Forelimb muscle (tissue), 1 donor: ENCODE measurements at places on chromosomes 4 and X. TPM values are rescaled to one million over a fixed set of nuclear protein-coding genes. Genes with fewer than 3 reads are reported as not detected.

The MAGEA4 gene
- polyA plus RNA-seq, result not detected

The IRS4 gene
- not detected for polyA plus RNA-seq

The NOX1 gene
- polyA plus RNA-seq, result 0.22 TPM

The CLIC2 gene
- polyA plus RNA-seq, result 3.6 TPM

The FRAS1 gene
- 5.0 TPM for polyA plus RNA-seq

GRCh38 chr4:36255577-36255976 lies 11.3 kb upstream of the ARAP2 start:
- no peak for DNase-seq

DNA sequence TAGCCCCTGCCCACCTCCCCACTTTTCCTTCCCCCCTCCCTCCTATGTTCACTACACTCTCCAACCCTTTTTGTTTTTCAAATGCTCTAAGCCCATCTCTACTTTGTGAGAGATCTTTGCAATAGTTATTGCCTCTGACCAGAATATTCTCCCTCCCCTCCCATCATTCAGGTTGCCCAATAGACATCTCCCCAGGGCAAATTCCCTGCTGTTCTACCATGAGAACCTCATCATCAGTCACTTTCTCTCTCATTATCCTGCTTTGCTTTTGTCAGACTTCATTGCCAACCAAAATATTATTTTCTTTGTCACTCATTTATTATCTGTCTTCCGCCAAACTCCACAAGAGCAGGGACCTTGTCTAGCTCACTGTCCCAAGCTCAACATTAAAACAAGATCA lies 268.2 kb upstream of the PPARGC1A start:
- no peak for DNase-seq

DNA sequence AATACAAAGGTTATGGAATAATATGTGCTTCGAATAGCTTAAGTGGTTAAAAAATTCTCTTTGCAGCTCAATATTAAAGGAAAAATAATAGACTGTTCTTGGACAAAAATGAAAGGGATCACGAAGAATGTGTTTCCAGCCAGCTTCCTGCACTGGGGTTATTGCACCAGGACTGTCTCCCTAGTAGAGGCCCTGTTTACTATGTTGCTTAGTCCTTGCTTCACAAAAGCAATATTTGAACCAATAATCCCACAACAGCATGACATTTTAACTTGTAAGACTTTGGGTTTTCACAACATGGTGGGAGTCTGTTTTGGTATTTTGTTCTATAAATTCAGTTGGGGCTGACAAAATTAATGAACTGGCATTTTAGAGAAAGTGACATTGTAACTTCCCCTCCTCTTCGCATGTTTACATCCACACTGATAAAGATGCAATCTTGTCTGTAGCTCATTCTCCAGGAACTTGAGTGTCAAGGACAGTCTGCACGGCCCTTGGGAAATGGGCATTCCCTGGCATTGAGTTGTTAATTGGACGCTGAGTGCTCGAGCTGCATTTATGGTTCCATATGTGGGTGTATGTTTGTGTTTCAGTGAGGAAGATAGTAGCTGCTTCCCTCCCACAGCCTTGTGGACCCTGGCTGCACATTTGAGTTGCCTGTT lies 39.0 kb downstream of the SHROOM2 start:
- DNase-seq, result no peak

The SLC25A53 gene
- 6.6 TPM for polyA plus RNA-seq

The GALNTL6 gene
- 0.47 TPM for polyA plus RNA-seq

- no peak for DNase-seq
Measured at GRCh38 chrX:2478546-2479419, 22.0 kb downstream of the DHRSX start.

GRCh38 chrX:8914681-8915080 lies 113.5 kb upstream of the FAM9A start:
- DNase-seq, result no peak

DNA sequence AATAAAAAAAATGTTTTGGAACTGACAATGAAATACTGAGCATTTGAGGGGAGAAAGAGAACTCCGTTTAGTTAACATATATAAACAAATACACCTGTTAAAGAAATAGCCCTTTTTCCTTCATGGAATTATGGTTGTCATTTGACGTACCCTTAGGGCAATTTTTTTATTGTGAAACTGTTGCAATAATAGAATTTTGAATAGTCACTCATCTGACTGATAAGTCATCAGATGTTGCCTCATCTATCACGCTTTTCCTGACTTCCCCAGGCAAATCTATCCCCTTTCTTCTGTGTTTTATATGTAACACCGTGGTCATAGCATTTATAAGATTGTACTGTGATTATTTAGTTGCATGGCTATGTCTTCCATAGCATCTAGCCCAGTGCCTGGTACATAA lies 69.0 kb upstream of the HDAC8 start:
- no peak for DNase-seq

The XK gene
- polyA plus RNA-seq, result 8.9 TPM

DNA sequence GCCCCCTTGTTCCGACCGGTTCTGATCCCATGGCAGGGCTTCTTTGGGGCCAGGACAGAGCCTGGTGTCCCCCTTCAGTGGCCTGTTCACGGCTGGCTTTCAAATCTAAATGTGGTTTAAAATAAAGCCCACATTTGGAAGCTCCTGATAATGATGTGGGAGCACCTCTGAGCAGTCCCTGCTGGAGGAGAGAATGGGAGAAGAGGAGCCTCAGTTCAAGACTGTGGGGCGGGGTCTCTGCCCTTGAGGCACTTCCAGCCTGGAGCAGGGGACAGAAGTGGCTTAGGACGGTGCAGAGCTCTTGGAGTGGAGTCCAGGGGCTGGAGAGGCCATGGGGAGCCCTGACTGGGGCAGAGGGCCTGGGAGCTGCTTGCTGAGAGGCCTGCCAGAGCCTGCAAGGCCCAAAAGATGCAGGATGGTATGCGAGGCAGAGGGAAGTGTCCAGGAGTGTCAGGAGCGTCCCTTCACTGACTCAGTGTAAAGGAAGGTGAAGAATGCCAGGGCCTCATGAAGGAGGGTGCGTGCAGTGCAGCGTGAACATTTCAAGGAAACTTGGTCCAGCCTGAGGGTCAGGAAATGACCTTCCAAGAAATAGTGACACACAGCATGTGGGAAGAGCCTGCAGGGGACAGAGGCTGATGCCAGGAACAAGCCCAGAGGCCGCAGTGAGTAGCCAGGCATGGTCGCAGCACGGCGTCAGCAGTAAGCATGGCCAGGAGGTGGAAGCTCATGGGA lies 21.1 kb upstream of the TADA2B start:
- no peak for DNase-seq

GRCh38 chr4:31667686-31668085 lies 947.5 kb downstream of the PCDH7 start:
- peak; percentile 47 for DNase-seq

DNA sequence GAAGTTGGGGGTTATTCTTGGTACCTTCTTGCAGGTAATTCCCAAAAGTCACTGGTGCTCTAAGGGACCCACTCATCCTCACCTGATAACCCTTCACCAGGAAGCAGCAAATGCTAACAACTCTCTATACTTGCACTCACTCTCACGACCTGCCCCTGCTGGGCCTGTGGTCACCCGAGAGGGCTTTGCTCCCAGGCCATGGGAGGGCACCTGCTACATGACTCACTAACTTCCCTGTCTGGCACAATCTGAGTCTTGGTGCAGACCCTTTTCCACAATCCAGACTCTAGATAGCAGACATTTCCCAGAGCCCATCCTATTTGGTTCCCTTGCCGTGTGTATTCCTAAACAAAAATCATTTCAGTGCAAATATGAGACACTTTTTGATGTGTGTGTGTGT lies 403.8 kb upstream of the FAT1 start:
- DNase-seq, result no peak

DNA sequence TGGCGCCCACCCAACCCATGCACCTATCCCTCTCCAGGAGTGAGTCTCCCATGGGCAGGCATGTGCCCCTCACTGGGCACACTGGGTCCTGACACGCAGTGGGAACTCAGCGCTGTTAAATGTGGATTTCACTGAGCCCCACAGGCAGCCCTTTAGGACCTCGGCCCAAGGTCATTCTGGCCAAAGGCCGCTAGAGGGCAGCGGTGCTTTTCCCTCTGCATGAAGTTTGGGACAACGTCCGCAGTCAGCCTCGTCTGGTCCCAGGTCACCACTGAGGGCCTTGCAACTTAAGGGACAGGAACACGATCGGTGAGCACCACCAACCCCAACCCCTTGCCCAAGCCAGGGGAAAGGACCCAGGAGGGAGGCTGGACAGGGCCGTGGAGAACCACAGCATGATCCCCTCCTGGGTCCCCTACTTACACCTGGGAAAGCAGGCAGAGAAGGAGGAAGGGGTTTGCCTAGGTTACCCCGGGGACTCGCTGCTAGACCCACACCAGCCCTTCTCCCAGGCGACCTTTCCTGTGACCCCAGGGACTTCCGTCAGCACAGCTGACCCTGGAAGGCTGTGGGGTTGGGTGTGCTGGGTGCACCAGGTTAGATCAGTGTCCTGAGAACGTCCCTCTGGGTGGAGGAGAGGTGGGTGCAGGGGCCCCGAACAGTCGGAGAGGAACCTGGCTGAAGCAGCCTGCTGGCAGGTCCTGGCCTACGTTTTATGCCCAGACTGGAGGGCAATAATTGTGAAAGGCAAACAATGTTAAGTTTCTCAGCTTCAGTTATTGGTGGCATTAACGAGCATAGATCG lies 24.0 kb downstream of the CYTL1 start:
- DNase-seq, result peak; percentile 25

The HDX gene
- 3.8 TPM for polyA plus RNA-seq

The ZNF711 gene
- 30.0 TPM for polyA plus RNA-seq

The FAT4 gene
- polyA plus RNA-seq, result 14.2 TPM

GRCh38 chr4:109149836-109150235 lies 152.6 kb downstream of the COL25A1 start:
- DNase-seq, result no peak

The TEC gene
- polyA plus RNA-seq, result 0.37 TPM

The TNIP3 gene
- not detected for polyA plus RNA-seq

- no peak for DNase-seq
Measured at GRCh38 chr4:89294573-89295269, 12.9 kb downstream of the GPRIN3 start.

DNA sequence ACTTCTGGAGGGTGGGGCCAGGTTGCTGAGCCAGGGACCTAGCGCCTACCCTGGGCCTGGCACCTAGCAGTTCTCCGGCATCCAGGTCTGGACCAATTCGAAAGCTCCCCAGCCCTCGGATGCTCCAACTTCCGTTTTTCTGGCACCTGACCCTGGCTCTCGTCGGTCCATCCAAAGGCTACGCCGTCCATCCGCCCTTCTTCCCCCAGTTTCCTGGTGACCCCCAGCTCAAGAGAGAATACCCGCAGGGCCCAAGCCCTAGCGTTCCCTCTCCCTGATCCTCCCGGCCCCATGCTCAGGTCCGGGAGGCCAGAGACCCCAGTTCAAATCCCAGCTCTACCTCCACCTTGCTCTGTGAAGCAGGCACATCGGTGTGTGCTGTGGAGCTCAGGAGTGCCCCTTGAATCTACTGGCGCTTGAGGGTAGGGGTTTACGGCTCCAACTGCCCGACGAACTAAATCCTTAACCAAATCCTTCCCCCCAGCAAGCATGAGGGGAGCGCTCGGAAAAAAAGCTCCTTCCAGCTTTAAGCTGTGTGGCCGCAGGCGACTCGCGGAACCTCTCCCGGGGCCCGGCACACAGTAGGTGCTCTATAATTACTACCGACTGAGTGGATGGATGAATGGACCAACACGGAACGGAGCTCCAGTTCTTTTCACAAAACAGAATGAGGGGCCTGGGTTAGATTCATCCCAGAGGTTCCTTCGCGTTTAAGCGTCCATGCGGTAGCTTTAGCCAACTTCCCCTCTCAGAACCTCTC lies 1.1 kb downstream of the CRMP1 start:
- no peak for DNase-seq

- DNase-seq, result no peak
Measured at GRCh38 chr4:1047106-1047975, 35.9 kb downstream of the FGFRL1 start.

- DNase-seq, result peak; percentile 68
Measured at GRCh38 chr4:23355258-23355657, 534.6 kb downstream of the PPARGC1A start.

The NDST3 gene
- not detected for polyA plus RNA-seq

DNA sequence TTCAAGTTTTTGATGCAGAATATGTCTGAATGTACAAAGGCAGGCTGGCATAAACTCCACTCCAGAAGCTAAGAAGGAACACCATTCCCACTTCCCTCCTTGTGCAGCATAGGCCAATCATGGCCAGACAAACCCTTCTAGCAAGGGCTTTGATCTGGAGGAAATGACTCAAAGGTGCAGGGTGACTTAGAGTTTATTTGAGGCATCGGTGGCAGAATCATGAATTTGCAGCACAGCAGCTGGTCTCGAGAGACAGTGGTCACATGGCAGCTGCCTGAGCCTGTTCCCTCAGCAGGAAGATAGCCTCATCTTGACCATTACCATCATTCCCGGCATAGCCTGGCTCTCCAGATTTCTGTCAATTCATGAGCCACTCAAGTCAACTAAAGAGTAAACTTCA lies 154.5 kb downstream of the ATP10D start:
- DNase-seq, result no peak

The HS3ST1 gene
- 0.05 TPM for polyA plus RNA-seq

GRCh38 chr4:15232366-15233263 lies 195.2 kb upstream of the C1QTNF7 start:
- DNase-seq, result no peak

- DNase-seq, result no peak
Measured at GRCh38 chr4:157265281-157265680, 44.8 kb downstream of the GRIA2 start.

DNA sequence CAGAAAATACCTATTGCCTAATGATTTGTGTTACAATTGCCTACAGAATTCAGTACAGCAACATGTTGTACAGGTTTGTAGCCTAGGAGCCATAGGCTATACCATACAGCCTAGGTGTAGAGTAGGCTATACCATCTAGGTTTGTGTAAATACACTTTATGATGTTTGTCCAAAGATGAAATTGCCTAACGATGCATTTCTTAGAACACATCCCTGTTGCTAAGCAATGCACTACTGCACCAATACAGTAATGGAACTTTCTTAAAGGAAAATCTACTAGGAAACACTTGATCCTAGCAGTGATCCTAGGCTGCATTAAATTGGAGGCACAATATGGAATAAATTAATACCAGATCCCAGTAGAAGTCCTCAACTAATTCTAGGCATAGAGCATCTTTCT lies 18.3 kb downstream of the NOA1 start:
- no peak for DNase-seq

GRCh38 chrX:104659005-104659744 lies 93.2 kb downstream of the IL1RAPL2 start:
- no peak for DNase-seq

DNA sequence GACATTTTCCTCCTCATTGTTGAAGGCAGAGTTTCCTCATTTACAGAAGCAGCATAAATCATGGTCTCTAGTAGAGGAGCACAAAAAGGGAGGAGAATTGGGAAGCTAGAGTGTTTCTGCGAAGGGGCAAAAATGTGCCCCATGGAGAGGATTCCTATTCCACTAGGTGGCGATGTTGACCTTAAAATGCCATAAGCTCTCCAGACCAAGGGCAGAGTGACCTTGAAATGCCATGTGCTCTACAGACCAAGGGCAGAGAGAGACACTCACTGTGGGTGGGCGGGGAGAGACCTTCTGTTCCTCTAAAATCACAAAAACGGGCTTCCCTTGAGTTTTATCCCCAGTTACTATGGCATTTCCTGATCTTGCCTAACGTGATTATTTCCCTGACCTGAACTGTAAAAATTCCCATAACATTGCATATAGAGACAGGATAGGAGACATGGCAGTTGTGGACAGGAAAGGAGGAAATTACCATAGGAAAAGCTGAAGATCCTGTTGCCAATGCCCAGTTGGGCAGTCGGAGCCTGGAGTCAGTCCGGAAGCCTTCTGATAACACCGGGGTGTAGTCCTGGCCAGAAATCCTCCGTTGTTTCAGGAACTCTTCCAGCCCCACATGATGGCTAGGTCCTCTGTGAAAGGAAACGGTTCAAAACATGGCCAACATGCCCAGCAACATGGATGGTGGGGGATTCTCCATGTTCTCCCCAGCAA lies 567.7 kb downstream of the MAGEB5 start:
- DNase-seq, result no peak
